Immature natural killer cell (primary cell): ENCODE measurements at places on chromosomes 1 and 21.
A peak's percentile ranks its signal among the peaks of the same experiment; 100 is the strongest.

- no peak for DNase-seq
Observed at GRCh38 chr1:21724098-21724497, 54.9 kb upstream of the RAP1GAP start.

DNA sequence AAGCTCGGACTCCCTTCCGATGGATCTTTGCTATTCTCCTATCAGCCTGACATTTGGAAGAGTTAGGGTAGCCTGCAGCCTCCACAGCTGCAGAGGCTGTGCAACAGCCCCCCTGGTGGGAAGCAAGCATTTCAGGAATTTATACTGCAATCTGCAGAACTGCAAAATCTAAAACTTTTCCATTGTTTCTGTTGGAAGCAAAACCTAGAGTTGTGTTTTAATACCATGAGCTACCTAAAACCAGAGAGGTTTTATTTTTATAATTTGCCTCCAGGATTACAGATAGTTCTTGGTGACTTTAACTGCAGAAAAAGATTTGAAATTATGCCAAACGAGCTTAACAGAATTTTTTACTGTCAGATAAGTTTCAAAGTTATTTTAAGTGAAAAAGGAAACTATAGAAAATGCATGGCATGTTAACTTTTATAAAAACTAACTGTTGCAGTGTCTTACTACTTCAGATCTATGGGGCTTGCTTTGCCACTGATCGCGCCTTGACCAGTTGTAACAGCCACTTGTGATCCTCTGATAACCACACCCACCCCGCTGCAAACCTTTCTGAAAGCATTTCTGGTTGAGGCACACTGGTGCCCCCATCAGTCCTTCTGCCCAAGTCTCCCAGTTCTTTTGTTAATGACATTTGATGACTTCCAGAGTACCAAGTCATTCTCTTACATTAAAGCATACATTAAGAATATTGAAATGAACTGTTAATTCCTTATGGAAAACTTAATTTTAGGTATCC lies 64.8 kb downstream of the PRDM2 start:
- peak; percentile 69 for DNase-seq

- DNase-seq = no peak
Observed at GRCh38 chr1:148160343-148161052, 8.4 kb upstream of the NBPF11 start.

DNA sequence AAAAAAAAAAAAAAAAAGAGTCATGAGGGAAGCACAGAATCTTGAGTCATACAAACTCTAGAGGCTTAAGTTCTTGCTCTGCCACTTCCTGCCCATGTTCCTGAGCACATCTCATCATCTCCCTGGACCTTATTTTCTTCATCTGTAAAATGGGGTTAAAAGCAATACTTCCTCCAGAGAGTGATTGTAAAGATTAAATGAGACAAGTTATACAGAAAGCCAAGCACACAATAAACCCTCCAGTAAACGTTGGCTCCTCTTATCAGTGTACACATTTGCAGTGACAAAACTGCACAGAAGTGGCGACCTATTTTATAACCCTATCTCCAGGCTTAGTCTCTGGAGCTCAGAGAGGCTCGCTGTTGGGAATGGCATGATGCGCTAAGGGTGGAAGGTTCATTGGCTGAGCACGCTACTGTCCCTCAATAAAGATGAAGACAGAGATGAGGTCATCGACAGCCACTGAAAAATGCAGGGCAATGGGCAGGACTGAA lies 82.1 kb downstream of the RRAGC start:
- DNase-seq = no peak

DNA sequence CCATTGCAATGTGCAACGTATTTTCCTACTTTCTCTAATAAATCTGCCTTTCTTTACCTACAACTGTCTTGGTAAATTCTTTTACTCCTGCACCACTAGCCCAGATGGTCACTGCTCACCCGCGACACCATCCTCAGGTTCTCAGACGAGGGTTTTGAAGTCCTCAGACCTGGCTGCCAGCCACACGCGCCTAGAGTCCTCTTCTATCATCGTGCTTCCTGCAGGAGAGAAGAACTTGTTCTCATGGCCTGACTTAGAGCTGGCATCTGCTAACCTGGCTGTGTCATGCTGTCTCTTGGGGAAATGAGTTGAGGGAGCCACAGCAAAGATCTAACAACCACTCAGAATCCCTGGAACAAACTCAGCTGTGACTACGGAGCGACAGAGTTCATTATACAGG lies 30.3 kb upstream of the PGBD5 start:
- DNase-seq = no peak

GRCh38 chr1:13813398-13814012 lies 113.5 kb downstream of the PRDM2 start:
- peak; percentile 28 for DNase-seq

DNA sequence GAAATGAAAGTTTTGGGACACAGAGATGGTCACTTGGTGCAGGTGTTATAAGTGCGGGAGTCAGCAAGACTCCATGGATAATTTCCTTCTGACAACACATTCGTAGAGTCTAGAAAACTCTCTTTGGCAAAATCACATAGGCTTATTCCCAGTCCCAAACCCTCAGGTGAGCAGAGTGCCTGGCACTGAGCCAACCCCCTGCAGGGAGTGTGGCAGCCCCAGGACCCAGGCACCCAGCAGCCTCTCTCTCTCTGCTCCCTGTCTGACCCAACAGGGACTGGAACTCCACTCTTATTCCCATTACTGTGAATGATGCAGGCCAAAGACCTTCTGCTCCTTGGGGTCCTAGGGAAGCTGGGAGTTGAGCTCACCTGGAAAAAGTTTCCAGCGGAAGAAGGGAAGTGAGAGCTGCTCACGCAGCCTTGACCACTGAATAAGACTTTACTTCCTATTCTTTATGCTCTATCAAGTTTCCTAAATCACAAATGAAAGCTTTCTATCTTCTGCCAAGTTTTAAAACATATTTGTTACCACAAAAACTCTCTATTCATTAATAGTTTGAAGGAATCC lies 132.6 kb upstream of the ETV3 start:
- DNase-seq = no peak

DNA sequence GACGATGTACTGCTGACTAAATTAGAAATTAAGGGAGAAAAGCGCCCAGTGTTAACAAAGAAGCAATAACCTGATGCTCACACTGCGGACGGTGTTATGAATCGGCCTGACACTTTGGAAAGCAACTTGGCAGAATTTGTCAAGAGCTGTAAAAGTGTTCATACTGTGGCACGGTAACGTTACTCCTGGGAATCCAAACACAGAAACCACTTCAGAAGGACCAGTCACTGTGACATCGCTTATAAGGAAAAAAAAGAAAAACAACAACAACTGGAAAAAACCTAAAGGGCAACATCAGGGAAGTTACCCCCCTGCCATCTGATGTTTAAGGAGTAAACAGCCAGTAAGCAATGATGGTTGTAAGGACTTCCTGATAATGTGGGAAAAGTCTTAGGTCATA lies 27.7 kb downstream of the CAPZB start:
- no peak for DNase-seq

- no peak for DNase-seq
Observed at GRCh38 chr21:17002594-17003257, 510.1 kb upstream of the CXADR start.

DNA sequence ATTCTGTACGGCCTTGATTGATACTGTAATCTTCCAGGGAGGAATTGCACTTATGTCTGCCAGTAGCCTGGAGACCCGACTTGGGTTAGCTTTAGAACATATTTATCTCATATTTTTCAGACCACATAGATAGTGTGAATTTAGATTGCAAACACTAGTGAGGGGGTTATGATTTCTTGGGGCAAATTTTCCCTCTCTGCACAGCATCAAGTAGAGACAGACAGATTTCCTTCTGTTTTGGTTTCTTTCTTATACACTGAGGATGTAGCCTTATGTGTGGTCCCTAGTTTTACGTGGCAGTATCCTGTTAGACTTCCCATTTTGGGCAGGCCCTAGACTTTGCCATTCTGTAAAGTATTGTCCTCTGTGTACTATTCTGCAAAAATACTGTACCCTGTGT lies 29.0 kb downstream of the SOAT1 start:
- no peak for DNase-seq
